ENCODE measurements at places on chromosomes 4 and X.

- no peak for DNase-seq
Observed at GRCh38 chr4:47641755-47642154, 156.7 kb downstream of the ATP10D start.

- DNase-seq, result no peak
Observed at GRCh38 chr4:80077639-80078038, 4.6 kb upstream of the ANTXR2 start.

DNA sequence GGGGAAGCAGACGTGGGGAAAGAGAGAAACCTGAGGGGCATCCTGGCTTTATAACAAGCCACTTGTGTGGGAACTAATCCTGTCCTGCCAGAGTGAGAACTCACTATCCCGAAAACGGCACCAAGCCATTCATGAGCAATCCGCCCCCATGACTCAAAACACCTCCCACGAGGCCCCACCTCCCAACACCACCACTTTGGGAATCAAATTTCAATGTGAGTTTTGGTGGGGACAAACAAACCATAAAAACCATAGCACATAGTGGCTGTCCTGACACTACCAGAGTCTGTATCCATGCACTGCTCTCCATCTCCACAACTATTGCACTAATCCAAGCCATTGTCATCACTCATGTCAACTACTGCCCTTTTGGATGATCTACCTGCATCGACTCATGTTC is 28.5 kb upstream of the SEPTIN6 start:
- DNase-seq, result no peak

DNA sequence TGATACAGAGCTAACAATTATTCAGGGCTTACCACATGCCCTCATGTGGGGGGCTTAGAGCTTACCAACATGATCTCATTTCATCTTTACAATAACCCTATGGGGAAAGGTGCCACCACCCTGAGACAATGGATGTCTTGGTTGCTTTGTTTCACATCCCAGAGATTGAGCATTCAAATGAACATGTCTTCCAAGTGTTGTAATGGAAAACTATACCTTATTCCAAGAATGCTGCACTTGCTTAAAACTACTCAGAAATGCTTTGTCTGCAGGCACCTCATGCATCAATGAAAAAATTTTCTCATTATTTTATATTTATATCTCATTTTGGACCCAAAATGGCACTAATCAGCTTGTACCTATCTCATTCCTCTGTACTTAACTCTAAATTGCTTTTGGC is 34.6 kb downstream of the BCLAF3 start:
- no peak for DNase-seq

GRCh38 chr4:38075370-38076152 is 115.4 kb downstream of the PTTG2 start:
- no peak for DNase-seq

DNA sequence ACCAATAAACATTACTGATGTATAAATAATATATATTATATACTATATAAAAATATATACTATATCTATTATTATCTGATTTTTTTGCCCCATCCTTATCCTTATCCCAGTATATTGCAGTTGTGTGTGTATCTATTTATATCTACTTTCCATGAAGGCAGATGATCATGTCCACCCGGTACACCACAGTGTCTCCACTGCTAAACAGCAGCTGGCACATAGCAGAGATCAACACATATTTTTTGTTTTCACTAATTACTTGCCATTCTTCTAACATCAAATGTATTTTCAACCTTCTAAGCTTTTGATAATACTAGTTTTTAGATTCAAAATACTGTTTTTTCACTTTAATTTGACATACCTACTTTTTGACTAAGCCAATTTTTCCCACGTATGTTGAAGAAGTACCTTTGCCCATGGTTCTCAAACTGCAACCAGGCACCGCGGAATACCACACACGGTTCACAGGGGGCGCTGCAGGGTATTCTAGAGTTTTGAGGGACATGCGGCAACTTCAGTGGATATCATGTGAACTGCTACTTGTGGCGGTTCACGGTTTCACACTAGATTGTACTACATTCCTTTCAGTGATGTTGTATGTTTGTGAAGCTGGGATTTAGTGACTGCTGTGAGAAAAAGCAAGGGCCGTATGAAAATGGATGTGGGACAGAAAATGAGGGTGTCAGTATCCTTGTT is 182.5 kb upstream of the NPY2R start:
- DNase-seq, result no peak

DNA sequence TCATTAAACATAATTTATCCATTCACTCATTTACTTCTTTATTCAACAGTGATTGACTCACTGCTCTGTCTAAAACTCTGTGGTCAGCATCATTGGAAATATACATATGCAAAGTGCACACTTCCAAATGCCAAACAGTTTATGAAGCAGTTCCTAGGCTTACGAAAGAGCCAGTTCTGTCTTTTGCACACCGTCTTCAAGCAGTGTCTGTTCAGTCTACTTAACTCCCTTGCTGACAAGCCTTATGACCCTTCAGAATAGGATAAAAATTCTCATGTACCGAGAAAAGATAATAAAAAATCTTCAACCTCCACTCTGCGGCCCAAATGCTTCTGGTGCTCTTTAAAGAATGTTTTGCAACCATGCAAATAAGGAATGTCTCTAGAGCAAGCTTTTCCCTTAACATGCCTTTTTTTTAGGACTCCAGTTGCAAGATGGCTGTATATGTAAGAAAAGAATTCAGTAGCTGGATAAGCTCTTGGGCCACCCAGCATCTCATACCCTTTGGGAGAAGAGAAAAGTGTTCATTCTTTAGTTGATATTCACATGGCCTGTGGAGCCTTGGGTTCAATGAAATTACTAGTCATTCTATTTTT is 1037.0 kb upstream of the SLIT2 start:
- DNase-seq, result no peak

- no peak for DNase-seq
Observed at GRCh38 chr4:71296945-71297344, 41.9 kb upstream of the SLC4A4 start.

DNA sequence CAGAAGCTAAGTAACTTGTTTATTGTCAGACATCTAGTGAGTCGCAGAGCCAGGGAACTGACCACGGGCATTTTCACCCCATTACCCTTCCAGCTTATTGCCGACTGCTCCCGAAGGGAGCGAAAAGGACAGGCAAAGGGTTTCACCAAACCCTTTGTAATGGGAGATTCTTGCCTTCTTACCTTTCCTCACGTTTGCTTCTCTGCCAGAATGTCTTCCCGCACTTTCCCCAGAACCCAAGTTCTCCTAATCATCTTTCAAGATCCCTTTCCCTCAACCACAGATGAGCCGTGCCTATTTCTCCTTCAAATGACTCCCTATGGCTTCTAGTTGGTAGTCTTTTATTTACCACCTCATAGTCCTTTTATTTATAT is 520 bp upstream of the SRP72 start:
- no peak for DNase-seq

GRCh38 chrX:147803948-147804347 is 107.8 kb upstream of the FMR1 start:
- DNase-seq, result no peak

DNA sequence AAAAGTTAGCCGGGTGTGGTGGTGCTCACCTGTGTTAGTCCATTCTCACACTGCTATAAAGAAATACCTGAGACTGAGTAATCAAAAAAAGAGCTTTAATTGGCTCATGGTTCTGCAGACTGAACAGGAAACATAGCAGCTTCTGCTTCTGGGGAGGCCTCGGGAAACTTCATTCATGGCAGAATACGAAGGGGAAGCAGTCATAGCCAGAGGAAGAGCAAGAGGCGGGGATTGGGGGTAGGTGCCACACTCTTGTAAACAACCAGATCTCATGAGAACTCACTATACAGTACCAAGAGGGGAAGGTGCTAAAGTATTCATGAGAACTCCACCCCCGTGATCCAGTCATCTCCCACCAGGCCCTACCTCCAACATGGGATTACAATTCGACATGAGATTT is 64.1 kb downstream of the BEND4 start:
- DNase-seq, result no peak

GRCh38 chr4:100299046-100299840 is 109.0 kb upstream of the DDIT4L start:
- DNase-seq, result no peak

DNA sequence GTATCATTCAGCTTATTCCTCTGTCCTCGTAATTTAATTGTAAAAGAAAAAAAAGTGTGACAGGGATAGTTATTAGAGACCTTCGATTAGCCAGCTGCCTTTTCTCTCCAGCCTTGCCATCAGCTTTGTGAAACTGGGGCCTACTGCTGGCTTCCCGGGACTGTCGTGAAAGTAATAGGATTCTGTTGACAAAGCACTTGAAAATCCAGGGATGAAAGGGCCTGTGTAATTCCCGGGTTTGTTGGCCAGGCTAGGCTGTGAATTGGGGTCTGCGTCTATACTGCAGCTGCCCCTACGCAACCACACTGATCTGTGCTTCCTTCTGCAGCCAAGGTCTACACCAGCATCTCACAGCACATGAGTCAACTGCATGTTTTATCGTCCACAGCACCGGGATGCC is 120.4 kb upstream of the SCML1 start:
- no peak for DNase-seq

DNA sequence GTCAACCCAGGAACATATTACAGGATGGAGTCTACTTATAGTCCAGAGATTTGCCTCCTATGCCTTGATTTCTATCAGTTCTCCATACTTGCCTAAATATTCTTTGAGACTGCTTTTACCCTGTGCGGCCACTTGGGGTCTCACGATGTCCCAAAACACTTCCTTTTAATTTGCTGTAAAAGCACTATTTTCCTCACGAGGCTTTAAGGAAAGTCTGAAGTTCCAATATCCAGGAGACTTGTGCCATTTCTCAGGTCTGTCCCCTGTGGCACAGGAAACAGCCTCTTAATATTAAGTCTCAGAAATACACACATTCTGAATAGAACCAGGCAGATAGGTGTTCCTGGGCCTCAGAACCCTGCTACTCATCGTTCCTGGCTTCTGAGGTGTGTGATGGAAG is 142.9 kb downstream of the TMEM164 start:
- DNase-seq, result no peak

GRCh38 chr4:126991965-126992364 is 640.8 kb upstream of the INTU start:
- no peak for DNase-seq

DNA sequence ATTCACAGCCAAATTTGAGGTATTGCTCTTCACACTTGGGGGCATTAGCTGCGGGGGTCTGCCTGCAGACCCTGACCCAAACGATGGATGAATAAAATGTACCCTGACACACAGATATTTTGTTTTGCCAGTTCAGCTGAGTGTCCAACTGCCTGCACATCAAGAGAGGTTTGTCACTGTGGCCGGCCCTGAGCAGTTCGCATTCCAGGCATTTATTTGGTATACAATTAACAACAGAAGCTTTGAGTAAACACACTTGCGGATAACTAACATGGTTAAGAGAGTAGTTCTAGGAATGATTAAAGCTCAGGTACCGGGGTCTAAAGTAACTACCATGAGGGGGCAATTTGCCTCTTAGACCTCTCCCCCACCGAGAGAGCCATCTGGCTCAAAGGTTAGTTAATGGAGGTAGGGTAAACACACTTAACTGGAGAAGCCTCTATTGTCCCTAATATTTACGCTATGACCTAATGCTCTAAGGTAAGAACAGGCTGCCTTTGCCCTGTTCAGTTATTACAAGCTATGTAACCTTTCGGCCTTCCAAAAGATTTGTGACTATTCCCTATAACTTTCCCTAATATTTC is 162.0 kb downstream of the SNCA start:
- no peak for DNase-seq

GRCh38 chrX:48937054-48937907 is 18.5 kb upstream of the PIM2 start:
- peak; percentile 81 for DNase-seq

DNA sequence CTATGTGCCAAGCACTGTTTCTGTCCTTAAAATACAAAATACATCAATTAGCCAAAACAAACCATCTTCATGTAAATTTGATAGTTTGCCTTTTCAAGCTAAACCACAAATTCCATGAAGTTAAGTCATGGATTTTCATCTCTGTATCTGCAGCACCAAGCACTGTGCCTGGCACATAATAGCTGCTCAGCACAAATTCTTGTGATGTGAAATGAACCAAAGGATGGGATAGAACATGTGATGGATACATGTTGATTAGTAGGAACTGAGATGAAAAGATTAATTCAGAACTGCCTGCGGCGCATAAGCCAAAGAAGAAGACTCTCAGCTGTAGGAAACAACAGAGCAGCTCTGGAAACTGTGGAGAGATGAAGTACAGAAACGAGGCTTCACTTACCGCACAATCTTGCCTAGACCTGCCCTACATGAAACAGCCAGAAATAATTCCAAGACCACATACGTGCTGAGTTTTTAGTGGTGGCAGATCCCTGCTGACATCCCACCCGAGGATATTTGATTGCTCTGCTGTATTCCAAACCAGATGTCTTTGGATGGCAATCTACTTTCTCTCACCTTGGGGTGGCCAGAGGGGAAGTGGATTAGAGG is 40.9 kb upstream of the DCLK2 start:
- no peak for DNase-seq

- DNase-seq, result no peak
Observed at GRCh38 chr4:38313175-38313574, 350.8 kb upstream of the KLF3 start.

GRCh38 chr4:97498875-97499274 is 644.4 kb downstream of the STPG2 start:
- no peak for DNase-seq

DNA sequence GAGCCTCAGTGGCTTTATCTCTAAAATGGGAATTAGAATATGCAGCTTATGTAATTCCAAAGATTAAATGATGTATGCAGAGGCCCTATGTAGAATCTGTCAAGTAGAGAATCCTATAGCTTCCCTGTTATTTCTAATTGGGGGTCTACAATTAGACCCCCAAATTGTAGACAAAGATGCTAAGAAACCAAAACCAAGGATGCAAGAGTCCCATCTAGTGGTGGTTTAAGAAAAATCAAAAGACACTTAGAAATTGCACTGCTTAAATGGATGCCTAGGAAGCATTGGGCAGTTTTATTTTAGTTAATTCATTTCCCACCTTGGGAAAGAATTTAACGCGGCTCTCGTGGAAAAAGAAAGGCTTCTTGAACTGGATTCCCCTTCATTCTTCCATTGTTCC is 115.2 kb downstream of the GABRA2 start:
- no peak for DNase-seq

- DNase-seq, result no peak
Observed at GRCh38 chrX:71919431-71919830, 8.8 kb downstream of the NHSL2 start.

- DNase-seq, result no peak
Observed at GRCh38 chr4:163148466-163149336, 18.0 kb downstream of the NAF1 start.

- DNase-seq, result no peak
Observed at GRCh38 chr4:36337665-36338185, 56.3 kb downstream of the DTHD1 start.

DNA sequence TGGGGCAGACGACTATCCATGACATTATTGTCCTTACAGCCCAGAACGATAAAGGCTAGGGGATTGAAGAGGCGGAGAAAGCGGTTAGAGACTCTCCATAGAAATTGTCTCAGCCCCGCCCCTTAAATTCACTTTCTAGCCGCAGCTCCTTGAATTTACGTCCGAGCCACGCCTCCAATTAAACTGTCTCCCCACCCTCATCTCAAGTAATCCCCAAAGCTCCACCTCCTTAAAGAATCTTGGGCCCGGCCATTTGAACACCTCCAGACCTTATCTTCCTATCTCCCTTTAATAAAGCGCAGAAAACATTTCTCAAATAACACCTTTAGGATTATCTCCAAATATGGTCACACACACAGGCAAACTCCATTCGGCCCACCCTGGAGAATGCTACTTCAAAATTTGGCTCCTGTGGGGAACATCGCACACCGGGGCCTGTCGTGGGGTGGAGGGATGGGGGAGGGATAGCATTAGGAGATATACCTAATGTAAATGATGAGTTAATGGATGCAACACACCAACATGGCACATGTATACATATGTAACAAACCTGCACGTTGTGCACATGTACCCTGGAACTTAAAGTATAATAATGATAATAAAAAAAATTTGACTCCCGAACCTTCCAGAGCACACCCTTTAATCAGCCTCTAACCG is 7.2 kb upstream of the MAGIX start:
- no peak for DNase-seq
